ENCODE measurements at places on chromosomes 16 and 17.
A peak's percentile ranks its signal among the peaks of the same experiment; 100 is the strongest.

GRCh38 chr17:63631062-63631461 lies 8.8 kb downstream of the MAP3K3 start:
- no peak for DNase-seq

GRCh38 chr16:88633684-88634140 lies 4.7 kb upstream of the IL17C start:
- DNase-seq: no peak

- peak; percentile 80 for DNase-seq
These were observed 27.7 kb upstream of the CLEC18B start for GRCh38 chr16:74448990-74449389.

GRCh38 chr16:70576431-70577255 lies 53.0 kb downstream of the SF3B3 start:
- DNase-seq: no peak

DNA sequence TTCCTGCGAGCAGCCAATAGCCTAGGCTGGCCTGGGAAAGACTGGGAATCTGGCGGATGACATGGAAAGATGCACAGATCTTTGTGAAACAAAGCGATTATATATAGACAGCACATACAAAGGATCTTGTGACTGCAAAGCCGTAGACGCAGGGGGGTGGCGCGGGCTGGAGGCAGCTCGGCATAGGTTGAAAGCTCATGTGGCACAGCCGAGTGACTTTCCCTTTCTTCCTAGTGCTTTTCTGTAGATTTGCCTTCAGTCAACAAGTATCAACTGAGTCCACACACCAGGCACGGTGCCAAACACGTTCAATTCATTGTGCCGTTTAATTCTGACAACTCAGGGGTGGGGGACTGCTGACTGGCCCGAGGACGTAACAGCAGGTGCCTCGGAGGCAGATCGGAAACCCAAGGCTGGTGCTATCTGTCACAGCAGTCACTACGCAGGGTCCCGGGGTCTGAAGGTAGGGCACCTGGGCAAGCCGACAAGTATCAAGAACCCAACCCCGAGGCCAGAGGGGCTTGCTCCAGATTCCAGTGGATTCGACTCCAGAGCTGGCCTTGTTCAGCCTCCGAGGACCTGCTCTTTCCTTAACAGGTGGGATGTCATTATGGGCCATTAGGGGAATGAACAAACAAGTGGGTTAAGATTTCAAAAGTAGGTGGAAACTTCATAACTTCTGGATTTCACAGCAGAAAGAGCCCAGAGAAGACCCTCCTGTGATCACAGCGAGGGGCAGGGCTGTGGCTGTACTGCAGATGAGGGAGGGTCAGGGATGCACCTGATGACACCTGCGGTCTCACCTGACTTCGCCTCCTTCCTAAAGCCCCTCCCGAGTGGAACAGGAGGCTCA lies 5.9 kb downstream of the PAM16 start:
- DNase-seq: no peak

GRCh38 chr17:78107457-78107856 lies 21.1 kb downstream of the TMC6 start:
- no peak for DNase-seq

- DNase-seq: no peak
These were observed 45.3 kb downstream of the CCDC182 start for GRCh38 chr17:57699751-57700219.

GRCh38 chr16:17380613-17381012 lies 90.1 kb downstream of the XYLT1 start:
- no peak for DNase-seq

GRCh38 chr16:64452446-64452845 lies 669.4 kb downstream of the CDH11 start:
- no peak for DNase-seq

DNA sequence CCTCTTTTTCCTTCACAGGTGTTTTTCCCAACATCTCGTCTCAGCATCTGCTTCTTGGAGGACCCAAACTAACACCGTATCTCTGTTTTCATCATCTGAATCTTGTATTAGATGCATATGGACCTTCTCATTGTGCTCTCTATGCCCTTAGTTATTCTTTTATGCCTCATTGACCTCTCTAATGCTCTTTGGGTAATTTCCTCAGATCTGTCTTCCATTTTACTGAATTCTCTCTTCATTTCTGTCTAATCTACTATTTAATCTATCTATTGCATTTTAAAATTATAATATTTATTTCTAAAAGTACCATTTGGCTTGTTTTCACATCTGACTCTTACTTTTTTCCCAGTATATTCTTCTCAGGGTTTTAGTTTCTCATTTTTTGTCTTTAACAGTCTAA lies 81.1 kb downstream of the PITPNC1 start:
- DNase-seq: no peak

DNA sequence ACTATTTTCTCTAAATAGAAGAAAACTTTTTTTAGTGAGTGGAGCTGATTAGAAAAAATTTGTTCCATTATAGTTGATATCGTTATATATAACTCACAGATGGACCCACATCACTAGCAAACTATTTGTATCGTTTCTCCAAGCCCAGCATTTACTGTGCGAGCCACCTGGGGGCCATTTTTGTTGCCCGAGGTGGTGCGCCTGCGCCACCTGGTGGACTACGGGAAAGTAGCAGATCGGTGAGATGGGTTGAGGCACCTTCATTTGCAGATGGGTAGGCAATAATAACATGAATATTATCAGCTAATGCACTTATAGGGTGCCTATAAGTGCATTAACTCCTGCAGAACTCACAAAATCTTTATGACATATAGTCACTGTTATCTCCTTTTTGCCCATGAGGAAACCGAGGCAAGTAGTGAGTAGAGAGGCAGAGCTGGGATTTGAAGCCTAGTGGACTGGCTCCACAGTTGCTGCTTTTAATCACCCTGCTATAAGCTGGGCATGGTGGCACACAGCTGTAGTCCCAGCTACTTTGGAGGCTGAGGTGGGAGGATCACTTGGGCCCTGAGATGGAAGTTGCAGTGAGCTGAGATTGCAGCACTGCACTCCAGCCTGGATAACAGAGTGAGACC lies 23.2 kb upstream of the NTN1 start:
- no peak for DNase-seq

DNA sequence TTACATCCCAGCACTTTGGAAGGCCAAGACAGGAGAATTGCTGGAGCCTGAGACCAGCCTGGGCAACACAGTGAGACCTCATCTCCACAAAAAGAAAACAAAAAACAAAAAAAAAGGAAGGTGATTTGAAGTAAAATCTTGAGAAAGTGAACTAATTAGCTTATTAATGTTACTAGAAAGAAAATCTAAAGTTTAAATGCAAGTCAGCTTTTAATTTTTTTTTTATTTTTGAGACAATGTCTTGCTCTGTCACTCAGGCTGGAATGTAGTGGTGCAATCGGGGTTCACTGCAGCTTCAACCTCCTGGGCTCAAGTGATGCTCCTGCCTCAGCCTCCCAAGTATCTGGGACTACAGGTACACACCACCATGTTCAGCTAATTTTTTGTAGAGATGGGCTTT lies 3.5 kb upstream of the CTCF start:
- no peak for DNase-seq

DNA sequence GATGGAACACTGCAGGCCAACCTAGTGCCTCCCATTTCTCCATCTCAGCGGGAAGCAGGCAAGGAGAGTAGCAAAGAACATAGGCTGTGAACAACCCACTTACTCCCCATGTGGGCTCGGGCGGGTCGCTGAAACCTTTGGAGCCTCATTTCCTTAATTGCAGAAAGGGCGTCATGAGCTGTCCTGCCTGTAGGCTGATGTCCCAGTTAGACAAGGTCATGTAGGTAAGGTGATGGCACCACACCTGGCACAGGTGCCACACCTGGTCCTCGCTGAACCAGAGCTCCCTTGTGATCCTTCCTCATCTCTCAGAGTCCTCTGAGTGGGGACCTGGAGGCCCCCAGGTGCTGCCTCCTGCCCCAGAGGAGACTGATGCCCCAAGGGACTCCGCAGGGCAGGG lies 22.9 kb downstream of the ABCC3 start:
- no peak for DNase-seq
